ENCODE measurements at places on chromosomes 3 and 15.

DNA sequence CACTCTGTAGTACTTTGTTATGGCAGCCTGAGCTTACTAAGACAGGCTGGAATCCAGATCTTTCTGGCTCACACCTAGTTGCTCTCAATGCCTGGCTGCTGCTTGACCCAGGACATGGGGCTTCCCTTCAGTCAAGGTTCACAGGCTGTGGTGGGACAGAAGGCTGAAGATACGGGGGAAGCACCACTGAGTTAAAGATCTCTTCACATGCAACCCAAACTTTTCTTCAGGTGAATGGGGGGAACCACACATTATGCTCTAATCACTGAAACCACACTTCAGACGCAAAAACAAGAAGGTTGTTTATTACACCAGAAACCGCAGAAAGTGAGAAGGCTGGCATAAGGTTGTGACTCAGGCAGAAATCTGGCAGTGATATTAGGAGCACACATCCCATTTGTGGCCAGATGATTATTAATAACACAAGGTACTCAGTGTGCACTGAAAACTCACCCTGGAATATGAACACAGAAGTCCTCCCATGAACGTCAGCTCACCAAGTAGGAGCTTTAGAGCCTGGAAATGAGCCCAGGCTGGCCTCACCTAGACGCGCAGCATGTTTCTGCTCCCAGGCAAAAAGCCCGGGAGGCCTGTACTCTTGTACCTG is 230.5 kb upstream of the CHRNA7 start:
- no peak for DNase-seq

DNA sequence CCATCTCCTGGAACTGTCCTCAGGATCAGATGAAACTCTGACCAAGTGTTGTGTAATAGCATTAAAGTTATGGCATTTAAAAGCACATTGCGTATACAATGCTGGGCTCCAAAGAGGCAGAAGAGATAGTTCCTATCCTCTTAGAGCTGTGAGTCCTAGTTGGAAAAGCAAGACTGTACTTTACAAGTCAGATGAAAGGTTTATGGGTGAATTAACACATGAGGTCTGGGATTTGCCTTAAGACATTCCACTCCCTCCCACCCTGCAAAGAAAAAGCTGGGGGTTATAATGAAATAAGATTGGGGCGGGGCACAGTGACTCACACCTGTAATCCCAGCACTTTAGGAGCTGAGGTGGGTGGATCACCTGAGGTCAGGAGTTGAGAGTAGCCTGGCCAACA is 35.6 kb downstream of the SNAPC5 start:
- no peak for DNase-seq

DNA sequence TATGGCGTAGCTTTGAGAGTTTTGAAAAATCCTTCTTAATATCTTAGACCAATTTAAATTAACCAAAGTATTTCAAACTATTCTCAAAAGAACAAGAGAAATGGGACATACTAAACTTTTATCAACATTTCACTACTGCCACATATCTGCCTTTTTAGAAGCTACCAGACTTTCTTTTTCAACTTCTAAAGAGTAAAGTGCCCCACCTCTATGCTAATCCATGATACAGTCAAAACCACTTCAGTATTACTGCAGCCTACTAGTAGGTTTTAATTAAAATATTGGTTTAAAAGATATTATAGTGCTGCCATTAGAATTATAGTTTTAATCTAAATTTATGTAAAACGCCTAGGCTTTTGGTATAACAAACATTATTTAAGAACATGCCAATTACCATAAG is 15.1 kb downstream of the HERC1 start:
- no peak for DNase-seq

DNA sequence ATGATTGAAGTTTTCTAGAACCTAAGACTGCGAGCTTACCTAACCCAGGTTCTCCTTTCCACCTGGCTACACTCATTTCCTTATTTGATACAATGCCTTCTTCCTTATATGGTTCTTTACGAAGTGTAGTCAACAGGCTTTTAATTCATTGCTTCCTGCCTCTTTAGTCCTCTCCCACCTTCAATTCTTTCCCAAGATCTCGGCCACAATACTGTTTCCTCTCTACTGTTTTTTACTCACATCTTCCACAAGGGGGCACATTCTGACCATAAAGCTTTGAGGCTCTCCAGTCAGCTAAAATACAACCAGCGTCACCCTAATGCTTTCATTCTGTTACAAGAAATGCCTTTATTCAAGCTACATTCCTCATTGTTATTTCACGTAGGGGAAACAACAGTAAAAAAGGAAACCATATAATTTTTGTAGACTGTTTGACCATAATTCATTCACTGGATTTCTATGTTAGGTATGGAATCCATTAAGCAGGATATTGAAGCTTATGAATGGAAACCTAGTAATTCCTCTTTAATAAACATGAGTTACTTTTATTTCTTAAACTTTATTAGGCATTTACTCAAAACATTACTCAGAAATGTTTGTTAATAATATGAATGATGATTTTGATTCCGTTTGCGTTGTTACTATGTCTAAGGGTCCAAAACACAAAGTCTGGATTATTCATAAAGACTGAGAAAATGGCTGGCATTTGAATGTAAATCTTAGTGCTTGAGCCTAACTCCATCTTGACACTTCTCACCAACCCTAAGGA is 29.5 kb upstream of the VEPH1 start:
- no peak for DNase-seq

GRCh38 chr3:160157321-160157720 is 67.9 kb upstream of the C3orf80 start:
- no peak for DNase-seq

- peak; percentile 39 for DNase-seq
Observed at GRCh38 chr3:119352034-119352609, 57.9 kb downstream of the ARHGAP31 start.

GRCh38 chr3:194396859-194397756 is 2.0 kb downstream of the GP5 start:
- DNase-seq: peak; percentile 14

DNA sequence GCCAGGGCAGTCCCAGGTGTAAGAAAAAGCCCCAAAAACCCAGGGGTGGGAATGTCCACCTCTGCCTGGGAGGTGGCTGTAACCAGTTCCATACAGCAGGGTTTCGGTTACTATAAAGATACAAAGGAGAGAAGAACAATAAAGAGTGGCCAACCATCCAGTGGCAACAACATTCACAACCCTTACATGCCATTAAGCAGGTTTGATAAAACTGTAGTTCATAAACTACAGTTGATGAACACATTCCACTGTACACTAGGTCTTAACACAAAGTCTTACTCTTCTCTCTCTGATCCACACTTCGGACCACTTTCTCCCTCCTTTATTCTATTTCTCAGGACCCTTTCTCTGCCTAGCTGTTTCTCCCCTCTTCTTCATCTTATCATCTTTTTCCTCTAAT is 152.0 kb downstream of the TLE3 start:
- DNase-seq: no peak

DNA sequence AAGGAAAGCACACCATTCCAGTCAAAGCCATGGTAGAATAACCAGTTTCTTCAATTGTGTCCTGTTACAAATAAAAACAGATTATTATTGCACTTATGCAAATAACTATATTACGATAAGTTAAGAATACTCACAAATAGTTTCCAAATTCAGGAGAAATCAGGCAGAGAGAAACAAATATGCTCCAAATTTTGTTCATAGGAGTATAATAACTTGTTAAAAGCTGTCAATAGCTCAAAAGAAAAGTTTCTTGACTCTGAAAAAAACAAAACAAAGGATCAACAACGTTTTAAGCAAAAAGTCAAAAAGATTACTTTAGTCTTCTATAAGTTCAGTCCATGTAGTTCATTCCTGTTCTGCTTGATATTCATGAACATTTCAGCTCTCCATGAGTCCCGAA is 59.7 kb upstream of the BDH1 start:
- no peak for DNase-seq

- DNase-seq: no peak
Observed at GRCh38 chr3:172972717-172973116, 168.3 kb downstream of the SPATA16 start.

DNA sequence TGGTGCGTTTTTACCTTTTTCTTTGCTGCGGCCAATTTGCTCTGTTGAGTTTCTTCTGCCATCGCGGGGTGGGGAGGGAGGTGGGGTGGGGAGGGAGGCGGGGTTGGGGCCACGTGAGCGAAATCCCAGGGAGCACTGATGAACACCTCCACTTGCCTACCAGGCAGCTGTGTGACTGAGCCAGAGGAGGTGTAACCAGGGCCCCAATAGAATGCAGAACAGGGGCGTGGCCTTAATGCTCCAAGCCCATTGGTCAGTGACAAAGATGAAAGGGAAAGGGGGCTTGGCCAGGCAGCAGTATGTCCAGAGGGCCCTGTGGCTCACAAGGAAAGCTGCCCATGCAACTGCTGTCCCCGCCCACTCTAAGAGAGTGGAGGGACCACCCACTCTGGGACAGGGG is 21.4 kb upstream of the OR4F6 start:
- no peak for DNase-seq

GRCh38 chr3:49668861-49669260 is 5.3 kb upstream of the APEH start:
- DNase-seq: no peak

GRCh38 chr3:150460484-150460883 is 52.4 kb downstream of the TSC22D2 start:
- DNase-seq: no peak

DNA sequence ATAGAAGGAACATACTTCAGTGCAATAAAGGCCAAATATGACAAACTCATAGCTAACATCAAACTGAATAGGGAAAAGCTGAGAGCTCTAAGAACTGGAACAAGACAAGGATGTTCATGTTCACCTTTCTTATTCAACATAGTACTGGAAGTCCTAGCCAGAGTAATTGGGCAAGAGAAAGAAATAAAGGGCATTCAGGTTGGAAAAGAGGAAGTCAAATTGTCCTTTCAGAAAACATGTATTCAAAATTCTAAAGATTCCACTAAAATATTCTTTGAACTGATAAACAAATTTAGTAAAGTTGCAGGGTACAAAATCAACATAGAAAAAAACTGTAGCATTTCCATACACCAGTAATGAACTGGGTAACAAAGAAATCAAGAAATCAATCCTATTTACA is 12.2 kb upstream of the ZNF197 start:
- DNase-seq: no peak

GRCh38 chr15:70722266-70723121 is 40.9 kb downstream of the UACA start:
- DNase-seq: no peak

DNA sequence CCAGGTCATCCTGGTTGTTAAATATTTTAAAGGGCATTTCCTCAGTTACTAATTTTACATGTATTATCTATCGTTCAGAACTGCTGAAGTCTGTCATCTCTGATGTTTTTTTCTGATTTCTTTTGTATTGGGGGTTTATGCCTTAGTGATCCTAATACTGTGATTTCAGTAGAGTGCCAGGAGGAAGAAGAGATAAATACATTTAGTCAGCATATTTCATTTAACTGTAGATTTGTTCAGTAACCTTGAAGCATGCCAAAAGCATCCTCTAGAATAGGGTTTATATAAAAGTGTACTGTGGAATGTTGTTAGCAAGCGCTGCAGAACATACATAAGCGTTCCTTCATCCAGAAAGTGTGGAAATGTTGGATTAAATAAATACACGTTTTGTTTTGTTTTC is 342.3 kb upstream of the DPPA4 start:
- no peak for DNase-seq

- no peak for DNase-seq
Observed at GRCh38 chr15:72538931-72539330, 64.8 kb downstream of the ARIH1 start.

DNA sequence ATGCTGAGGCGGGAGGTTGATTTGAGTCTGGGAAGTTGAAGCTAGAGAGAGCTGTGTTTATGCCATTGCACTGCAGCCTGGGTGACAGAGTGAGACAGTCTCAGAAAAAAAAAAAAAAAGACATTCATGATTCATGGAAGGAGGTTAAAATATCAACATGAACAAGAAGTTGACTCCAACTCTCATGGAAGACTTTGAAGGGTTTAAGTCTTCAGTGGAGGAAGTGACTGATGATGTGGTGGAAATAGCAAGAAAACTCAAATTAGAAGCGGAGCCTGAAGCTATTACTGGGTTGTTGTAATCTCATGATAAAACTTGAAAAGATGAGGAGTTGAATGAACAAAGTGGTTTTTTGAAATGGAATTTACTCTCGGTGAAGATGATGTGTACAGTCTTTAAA is 491.8 kb downstream of the SQOR start:
- DNase-seq: no peak

DNA sequence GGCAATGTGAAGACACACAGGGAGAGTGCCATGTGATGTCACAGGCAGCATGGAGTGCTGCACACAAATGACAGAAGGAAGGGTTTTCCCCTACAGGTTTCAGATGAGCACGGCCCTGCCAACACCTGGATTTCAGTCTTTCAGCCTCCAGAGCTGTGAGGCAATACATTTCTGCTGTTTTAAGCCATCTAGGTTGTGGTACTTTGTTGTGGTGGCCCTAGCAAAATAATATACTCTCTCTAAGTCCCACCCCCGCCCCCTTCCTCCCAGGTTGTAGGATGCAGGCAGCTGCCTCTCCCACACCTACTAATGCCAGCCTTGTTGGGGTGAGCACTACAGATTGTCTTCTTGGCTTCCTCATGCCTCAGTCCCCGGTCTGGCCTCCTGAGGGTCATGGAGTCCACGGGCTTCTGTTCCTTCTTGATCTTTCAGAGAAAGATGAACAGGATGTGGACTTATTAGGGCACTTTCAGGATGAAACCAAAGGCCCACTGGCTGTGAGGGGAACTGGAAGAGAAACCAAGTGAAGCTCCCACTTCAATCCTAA is 180.0 kb downstream of the CD47 start:
- DNase-seq: no peak

DNA sequence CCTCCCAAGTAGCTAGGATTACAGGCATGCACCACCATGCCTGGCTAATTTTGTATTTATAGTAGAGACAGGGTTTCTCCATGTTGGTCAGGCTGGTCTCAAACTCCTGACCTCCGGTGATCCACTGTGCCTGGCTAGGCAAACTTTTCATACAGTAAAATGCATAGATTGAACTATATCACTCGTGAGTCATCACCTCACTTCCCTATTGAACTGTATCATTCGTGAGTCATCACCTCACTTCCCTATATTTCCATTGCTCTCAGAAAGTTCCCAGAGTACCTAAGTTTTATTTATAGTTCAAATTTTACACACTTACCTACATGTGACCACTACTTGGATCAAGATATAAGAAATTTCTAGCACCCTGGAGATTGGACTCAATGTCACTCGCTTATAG is 73.6 kb upstream of the ACAD9 start:
- no peak for DNase-seq

GRCh38 chr15:98433346-98433745 is 215.0 kb upstream of the IGF1R start:
- no peak for DNase-seq

DNA sequence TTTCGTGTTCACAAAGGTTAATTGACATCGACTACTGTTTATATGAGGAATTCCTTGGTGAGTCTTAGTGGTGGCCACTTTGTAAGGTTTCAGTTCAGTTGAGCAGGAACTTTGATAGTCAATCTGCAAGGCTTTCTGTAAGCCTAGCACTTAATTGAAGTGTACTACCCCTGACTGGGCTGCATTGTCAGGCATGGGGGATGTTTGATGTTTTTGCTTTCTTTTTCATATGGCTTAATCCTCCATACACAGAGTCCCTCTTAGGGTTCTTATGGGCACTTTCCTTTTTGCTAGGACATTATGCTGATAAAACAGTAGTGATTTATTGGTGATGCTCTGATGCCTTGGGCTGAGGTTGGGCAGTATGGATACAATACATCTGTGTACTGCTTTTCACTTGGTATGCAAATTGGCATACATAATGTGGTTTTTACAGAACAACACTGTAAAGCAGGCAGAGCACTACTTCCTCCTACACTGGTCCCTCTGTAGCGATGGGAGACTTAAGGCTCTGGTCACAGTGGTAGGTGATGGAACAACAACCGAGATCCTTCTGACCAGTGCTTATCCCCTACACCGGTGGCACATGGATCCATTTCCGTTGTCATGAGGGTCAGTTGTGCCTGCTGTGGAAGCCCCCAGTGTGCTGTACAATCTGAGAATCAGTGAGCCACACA is 261.0 kb downstream of the MFSD1 start:
- DNase-seq: no peak

Measured in stimulated activated CD4-positive, alpha-beta T cell treated with anti-CD3 and anti-CD28 coated beads, TNF-alpha, amount 100 ng/mL, for 4 hours (primary cell).